ENCODE measurements at places on chromosomes 16 and 17.

- no peak for DNase-seq
Observed at GRCh38 chr16:84501077-84501735, 3.3 kb downstream of the MEAK7 start.

DNA sequence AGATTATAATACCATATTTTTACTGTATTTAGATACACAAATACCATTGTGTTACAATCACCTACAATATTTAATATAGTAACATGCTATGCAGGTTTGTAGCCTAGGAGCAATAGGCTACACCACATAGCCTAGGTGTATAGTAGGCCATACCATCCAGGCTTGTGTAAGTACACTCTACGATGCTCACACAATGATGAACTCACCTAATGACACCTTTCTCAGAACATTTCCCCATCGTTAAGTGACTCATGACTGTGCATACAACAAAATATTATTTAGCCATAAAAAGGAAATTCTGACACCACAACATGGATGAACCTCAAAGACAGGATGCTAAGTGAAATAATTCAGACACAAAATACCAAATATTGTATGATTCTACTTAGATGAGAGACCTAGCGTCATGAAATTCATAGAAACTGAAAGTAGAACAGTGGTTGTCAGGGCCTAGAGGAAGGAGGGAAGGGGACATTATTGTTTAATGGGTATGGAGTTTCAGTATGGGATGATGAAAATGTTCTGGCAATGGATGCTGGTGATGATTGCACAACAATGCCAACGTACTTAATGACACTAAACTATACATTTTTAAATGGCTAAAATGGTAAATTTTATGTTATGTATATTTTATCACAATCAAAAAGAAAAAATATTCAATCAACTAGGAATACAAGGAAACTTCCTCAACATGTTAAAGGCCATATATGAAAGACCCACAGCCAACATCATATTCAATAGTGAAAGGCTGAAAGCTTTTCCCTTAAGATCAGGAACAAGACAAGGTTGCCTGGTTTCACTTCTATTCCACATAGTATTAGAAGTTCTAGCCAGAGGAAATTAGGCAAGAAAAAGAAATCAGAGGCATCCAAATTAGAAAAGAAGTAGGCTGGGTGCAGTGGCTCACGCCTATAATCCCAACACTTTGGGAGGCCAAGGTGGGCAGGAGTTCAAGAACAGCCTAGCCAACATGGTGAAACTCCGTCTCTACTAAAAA is 5.9 kb upstream of the C16orf87 start:
- no peak for DNase-seq

DNA sequence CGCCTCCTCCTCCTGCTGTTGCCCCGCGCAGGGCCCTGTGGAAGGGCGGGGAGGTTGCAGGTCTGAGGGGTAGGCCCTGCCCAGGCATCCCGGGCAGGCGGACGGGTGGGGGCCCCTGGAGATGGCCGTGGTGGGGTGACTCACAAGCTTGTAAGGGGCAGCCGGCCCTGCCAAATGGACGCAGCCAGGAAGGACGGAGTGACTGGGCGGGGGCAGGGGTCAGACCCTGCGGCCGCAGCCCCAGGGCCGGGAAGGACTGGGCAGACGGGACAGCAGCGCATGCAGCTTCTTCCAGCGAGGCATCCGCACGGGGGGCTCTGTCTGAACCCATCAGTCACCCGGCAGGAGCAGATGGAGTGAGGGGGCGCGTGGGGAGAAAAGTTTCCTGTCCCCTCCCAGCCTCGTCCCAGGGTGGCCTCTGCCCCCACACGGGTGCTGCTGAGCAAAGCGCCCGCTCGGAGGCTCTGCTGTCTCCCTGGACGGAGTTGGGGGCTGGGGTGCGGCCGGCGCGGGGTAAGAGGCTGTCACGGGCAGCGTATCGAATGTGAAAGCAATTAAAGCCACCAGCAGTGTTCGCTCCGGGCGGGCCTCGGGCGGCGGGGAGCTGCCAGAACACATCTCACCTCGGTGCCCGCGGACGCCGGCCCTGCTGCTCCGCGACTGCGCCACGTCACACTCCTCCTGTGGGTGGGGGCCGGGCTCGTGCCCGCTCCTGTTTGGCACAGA is 5.4 kb upstream of the PRR35 start:
- DNase-seq, result peak; percentile 21

DNA sequence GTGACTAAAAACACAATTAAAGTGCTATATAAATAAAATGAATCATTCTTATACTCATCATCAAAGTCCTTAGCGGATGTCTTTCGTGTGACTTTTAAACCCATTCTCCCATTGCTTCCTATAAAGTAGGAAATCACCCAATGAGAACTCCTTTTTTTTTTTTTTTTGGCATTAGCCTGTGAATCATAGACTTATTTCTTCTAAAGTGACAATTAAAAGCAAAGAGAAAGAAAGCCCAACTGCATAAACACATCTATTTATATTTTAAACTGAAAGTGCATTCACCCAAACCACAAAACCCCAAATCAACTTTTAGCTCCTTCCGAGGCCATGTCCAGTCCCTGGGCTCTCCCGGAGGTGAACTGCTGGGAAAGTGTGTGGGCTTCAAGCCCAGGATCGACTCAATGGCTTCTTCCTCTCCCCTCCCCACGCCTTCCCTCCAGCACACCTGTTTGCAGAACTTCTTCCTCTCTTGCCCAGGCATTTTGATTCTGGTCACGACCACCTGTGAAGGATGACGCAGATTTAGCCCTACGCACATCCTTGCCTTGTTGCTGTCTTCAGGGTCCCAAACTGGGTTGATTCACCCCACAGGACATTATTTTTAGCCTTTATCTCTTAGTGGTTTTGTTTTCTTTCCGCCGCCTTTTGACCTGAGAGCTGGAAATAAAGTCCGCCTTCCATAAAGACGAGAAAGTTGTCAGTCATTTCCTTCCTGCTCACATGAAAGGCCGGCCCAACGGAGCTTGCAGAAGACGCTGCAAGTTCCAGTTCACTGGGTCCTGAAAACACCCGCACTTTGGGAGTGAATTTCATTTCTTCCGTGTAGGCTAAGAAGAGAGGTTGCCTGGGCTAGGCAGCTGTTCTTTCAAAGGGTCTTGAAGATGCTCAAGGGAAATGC is 166.8 kb downstream of the MAP2K6 start:
- DNase-seq, result no peak

GRCh38 chr17:962670-963069 is 16.9 kb downstream of the NXN start:
- DNase-seq, result no peak

DNA sequence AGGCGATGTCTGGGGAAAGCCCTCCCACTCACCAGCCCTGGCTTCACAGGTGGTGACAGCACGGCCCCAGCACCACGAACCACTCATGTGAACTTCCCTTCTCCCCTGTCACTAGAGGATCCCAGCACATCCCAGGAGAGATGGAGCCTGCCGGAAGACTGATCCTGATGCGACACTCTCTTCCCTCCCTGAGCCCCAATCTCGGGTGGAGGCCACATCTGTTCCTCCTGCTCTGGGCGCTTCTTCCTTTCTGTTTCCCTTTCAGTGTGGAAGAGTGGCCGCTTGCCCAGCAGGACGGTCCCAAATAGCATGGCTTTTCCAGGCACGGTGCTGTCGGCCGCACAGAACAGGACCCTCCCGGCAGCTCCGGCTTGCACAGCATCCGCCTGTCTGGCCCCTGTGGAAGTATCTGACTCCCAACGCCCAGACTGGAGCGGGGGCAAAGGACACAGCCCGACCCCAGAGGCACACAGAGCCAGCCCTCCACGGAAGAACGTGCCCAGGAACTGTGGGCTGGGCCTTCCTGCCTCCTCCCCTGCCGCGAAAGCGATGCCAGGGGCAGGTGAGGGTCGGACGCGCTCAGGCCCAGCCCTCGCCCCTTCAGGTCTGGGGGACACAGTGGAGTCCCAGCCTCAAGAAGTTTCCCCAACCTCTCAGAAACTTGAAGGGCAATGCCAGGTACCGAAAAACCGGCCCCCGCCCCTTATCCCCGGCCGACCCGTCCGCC is 37.6 kb downstream of the CBFA2T3 start:
- DNase-seq, result no peak

- no peak for DNase-seq
Observed at GRCh38 chr17:73616120-73616872, 27.9 kb downstream of the SDK2 start.

DNA sequence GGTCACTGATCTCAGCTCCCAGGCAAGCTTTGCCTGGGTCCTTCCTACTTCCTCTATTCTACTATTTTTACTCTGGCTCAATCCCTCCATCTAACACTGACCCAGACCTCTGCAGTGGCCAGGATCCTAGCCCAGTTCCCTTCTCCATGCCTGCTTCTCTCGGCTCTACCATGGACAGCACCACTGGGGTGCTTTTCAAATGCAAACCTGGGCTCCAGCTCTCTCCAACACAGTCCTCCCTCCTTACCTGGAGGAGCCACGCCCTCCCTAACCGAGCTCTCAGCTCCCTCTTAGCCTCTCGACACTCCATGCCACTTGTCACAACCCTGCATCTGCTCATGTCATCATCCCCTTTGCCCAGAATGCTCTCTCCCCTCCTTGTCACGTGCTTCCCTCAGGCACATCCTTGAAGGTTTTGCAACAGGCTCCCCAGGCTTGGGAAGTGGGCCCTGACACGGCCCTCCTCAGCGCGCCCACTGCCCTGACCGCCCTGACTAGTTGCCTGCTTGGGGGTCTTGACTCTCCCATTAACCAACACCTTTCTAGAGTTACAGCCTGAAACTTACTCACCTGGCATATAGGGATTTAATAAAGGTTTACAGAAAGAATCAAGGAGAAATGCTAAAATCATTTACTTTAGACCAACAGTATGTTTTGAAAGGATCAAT is 41.6 kb downstream of the MARF1 start:
- no peak for DNase-seq

DNA sequence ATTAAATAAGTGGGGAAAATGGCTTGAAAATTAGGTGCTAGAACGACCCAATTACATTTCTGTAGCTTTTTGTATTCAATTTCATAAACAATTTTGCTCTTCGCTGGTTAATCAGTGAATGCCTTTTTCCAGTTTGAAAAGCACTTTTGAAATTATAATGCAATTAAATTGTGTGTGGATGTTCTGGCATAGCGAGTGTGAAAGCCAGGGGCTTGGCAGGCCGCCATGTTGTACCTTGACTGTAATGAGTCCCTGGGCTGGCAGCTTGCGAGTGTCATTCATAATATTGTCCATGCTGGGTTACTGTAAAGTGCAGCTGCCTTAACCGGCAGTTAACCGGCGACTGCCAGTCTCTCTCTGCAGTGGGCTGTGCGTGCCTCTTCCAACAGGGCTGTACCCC is 177.8 kb downstream of the CCDC182 start:
- DNase-seq, result no peak

DNA sequence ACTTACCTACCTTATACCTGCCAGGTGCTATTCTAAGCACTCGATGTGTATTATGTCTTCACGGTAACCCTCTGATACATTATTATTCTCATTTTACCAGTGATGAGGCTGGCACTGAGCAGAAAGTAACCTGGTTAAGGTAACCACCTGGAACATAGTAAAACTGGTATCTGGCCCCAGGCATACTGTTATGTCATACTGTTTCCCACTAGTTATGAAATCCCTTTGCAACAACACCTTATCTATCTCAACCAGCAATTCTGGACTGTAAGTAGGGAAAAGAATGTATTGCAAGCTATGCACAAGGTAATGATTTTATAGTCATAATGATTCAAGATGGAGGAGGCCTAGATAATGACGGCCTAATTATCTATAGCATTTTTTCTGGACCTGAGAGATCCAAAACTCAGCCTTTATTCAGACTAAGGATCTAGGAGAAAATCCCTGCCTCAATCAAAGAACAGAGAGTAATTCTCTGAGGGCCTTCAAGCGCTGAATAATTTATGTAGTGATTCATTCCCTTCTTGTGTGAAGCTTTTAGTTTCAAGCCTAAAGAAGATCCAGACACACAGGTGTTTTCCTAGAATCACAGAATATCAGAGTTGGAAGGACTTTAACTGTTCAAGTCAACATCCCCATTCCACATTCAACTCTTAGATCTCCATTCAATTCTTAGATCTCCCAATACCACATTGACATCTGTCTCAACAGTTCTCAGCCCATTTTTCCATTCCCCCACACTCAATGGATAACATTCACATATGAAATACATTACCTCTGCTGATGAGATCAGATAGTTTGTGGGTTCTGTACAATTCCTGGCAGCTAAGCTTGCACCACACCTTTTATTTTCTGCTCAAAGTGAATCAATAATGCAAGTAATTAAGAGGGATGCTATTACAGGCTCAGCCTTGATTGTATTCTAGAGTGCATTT is 14.9 kb upstream of the MMD start:
- no peak for DNase-seq

DNA sequence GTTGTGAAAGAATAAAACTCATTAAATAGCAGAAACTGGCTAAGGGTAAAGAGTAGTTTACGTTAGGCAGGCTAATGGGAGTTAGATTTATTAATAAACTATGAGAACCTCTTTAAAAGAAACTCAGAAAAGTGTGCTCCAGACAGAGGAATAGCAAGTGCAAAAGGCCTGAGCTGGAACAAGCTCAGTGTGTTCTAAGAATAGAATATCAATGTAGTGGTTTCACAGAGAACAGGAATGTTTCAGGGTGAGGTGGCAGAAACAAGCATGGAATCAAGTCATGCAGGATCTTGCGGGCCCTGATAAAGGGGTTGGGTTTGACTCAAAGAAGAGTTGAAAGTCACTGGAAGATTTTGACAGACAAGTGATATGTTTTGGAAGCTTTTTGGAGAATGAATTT is 164.0 kb upstream of the HS3ST3A1 start:
- no peak for DNase-seq

DNA sequence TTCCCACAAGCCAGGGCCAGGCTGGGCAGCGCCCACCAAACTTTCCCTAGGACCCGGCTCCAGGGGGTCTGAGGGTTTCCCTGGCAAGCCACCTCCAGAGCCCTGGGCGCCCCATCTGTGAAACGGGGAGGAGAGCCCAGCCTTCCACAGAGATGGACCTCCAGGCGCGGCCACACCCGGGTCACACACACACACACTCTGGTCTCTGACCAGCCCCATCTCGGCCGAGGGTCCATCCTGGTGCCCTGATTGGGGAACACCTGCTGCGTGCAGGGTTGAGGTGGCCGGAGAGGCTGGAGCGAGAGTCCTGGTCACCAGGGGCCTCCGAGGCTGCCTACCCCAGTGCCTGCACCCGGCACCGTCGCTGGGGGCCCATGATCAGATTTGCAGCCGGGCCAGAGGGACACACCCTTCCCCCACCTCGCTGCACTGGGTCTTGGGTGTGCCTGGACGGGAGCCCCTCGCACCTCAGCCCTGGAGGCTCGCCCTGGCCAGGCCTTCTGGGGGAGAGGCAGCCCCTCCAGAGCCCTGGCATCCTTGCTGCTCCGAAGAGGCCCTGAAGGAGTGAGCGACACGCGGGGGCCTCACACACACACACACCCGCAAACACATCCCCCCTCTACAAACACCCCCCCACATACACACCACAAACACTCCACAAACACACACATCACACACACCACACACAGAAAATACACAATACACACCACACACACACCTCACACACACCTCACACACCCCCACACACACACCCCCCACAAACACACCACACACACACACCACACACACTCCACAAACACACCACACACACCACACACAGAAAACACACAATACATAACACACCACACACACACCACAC is 29.7 kb downstream of the SLC25A10 start:
- no peak for DNase-seq
